LNCaP clone FGC (cell line): ENCODE measurements at places on chromosomes 1 and 21.
A peak's percentile ranks its signal among the peaks of the same experiment; 100 is the strongest.

DNA sequence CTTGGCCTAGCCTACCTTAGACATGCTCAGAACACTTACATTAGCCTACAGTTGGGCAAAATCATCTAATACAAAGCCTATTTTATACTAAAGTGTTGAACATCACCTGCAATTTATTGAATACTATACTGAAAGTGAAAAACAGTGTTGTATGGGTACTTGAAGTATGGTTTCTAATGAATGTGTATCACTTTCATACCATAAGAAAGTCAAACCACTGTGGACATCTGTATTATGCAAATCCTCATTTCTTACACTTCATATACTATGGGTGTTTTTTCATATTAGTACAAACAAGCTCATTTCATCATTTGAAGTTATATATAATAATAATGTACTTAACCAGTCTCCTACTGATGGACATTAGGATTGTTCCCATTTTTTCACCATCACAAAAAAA is 41.2 kb downstream of the TDRD5 start:
- no peak for DNase-seq

- DNase-seq, result peak; percentile 37
Observed at GRCh38 chr1:51346086-51346942, 16.0 kb upstream of the TTC39A start.

GRCh38 chr21:38267136-38267755 is 10.5 kb downstream of the KCNJ15 start:
- no peak for DNase-seq

GRCh38 chr1:228835911-228836310 is 100.6 kb downstream of the RHOU start:
- no peak for DNase-seq

- peak; percentile 61 for DNase-seq
Observed at GRCh38 chr1:29453502-29454240, 217.3 kb downstream of the PTPRU start.

GRCh38 chr21:43949499-43950208 is 62.5 kb upstream of the TRAPPC10 start:
- DNase-seq, result no peak

GRCh38 chr1:156909671-156910070 is 10.8 kb upstream of the LRRC71 start:
- DNase-seq, result no peak

DNA sequence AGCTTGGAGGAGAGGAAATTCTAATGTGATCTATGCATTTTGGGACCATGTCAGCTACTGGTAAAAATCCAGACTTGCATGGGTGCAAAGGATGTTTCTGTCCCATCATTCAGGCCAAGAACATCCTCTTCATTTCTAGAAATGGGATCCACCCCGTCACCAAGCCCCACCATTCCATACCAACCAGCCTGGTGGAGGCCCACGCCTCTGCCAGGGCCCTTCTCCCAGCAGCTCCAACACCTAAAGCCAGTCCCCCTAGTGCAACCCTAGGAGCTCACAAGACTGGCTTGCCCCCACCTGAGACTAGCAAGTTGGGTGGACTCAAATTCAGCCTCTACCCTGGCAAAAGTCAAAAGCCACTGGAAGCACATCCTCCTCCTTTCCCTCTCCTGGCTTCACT is 1.9 kb downstream of the ARHGEF11 start:
- no peak for DNase-seq

GRCh38 chr1:183609313-183609712 is 19.1 kb upstream of the NCF2 start:
- no peak for DNase-seq

DNA sequence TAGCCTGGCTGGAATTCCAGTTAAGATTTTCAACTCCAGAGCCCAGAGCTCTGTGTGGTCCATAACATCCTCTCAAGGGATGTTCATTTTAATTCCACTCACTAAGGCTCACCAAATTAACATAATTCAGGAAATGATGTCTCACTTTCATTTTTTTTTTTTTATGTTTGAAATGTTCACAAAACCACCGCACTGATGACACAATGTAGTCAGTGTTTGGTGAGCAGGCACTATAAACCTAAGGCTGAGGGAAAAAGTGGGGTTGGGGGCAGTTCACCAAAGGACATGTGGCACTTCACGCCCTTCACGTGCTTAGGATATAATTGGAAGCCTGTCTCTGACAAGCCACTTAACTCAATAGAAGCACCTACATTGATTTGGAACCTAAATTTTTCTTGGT is 177.3 kb upstream of the CAMK1G start:
- DNase-seq, result no peak

DNA sequence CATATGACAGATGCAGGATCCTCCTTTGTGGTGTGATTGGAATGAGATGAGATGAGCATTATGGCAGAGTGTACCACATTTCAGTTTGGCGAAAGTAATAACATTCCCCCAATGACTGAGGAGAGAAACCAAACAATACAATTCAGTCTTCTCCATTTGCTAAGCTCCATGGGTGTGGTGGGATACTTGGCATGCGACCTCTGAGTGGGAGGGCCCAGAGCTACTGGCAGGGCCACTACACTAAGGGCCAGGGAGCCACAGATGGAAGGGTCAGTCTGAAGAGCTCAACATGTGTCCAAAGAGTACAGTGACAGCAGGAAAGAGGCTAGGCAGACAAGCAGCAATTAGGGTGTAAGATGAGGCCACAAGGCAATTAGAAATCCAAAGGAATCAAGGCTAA is 23.8 kb upstream of the PAXBP1 start:
- no peak for DNase-seq

DNA sequence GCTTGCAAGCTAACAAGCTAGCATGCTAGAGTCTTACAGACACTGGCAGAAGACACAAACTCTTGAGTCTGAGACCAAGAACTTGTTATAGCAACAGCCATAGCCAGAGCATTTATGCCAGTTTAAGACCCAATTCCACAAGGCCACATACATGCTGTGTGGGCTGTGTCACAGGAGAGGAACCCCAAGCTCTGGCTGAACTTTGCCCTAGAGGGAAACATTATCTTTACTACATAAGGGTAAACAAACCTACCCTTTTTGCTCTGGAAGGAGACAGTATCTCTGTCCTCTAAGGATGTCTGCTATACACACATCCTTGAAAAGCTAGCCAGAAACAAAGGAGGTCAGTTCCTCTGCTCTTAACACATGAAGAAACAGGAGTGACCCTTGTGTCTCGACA is 70.3 kb downstream of the HSF2BP start:
- DNase-seq, result no peak

DNA sequence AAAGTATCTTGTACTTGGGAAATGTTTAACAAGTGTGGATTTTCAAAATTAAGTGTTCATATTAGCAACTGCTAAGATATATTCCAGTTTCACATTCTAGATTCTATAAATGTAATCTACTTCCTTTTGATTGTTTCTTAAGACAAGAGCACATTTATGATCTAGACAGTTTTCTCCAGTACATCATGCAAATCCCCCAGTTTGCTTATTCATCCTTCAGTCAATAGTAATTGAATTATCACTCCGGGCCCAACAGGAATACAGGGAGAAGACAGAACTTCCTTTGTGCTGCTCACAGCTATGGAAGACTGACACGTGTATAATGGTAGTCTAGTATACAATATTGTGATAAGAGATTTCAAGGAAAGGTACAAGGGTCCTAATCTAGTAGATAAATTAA is 14.5 kb downstream of the PLA2G4A start:
- DNase-seq, result no peak

GRCh38 chr1:3656450-3657095 is 4.3 kb downstream of the TP73 start:
- DNase-seq, result no peak

DNA sequence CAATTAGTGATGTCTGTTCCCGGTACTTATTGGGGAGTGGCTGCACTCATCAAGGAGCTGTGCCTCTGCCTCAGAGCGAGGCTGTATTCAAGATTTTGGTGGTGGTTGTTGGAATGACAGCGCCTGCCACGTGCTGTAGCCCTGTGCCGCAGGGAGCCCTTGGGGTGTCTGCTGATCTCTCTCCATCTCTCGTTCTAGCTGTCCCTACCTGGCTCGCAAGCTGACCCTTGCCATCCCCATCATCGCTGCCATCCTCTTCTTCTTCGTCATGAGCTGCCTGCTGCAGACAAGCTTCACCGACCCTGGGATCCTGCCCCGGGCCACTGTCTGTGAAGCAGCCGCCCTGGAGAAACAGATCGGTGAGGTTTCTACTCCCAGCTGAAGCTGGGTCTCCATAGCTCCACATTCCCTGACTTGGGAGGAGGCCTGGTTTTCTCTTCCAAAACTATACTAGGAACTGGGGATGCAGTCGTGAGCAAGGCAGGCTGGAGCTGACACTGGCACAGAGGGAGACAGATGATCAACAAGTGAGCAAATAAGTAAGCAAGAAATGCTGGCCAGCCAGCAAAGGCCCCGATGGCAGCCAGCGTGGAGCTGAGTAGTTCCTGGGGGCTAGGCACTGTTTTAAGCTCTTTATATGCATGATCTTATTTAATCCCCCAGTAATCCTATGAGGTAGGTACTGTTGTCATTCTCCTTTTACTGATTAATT is 5.9 kb downstream of the ZDHHC18 start:
- DNase-seq, result no peak

GRCh38 chr1:31646259-31646960 is 1.7 kb upstream of the PEF1 start:
- DNase-seq, result no peak

GRCh38 chr1:217577336-217577735 is 53.6 kb downstream of the GPATCH2 start:
- no peak for DNase-seq

DNA sequence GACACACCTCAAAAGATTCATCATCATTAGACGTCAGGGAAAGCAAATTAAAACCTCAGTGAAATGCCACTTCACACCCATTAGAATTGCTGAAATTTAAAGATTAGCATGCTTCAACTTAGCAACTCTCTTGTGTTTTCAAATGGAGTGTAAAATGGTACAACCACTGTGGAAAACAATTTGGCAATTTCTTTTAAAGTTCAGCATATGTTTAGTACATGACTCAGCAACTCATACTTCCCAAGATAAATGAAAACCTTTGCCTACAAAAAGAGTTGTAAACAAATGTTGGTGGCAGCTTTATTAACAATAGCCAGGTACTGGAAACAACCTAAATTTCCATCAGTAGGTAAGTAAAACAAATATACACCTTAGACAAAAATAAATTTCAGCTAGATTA is 42.7 kb downstream of the ST3GAL3 start:
- DNase-seq, result no peak

DNA sequence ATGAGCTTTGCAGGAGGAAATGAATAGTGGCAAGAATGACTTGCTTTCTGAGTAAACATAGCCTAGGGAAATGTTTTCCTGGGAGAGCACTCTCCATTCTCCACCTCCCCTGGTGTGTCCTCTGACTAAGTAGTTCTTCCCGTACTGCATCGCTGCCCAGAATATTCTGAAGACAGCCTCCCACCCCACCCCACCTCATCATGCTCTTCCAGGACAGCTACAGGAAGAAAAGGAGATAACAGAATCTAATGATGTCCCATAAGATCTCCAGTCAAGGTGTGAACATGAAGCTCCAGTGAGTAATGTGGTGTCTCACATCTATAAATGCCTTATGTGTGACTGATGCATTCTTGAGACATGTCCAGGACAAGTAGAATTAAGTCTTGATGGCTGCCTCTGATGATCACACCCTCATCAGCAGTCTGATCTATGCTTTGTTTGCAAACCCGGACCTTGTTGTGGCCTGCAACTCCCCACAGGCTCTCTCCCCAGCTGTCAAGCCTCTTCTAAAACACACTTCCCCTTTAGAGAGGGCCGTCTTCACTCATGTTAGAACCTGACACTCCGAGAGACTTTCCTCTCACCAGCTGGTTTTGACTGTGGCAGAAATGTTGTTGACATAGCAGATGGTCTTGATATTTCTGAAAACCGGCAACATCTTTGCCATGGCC is 183.0 kb downstream of the CYYR1 start:
- DNase-seq, result no peak

- no peak for DNase-seq
Observed at GRCh38 chr1:42735477-42736105, 4.4 kb downstream of the CLDN19 start.

- no peak for DNase-seq
Observed at GRCh38 chr1:187396929-187397796, 568.4 kb downstream of the PLA2G4A start.

GRCh38 chr1:183480971-183481441 is 8.7 kb downstream of the SMG7 start:
- no peak for DNase-seq

GRCh38 chr1:63223426-63223825 is 98.9 kb upstream of the FOXD3 start:
- DNase-seq, result no peak

DNA sequence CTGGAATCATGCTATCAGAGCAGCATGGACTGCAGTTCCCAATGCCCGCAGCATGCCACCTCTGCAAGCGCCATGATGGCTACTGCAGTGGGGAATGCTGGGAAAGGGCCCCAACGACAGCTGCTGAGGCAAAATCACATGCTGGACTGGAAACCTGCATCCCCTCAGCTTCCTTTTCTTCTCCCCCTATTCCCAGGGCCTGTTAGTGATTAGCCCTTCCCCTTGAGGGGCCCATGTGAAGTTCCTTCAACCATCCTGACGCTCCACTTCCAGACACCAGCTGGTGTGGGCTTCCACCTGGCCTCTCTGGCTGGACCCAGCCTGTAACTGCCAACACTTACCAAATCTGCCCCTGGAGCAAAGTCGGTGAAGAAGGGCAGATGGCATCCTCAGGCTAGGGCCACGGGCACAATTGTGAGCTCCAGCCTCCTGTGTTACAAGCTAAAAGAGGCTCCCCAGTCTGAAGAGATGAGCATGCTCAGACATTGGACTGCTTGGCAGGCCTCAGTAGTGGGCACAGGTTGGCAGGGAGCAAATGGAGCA is 22.1 kb upstream of the SDC3 start:
- DNase-seq, result no peak

DNA sequence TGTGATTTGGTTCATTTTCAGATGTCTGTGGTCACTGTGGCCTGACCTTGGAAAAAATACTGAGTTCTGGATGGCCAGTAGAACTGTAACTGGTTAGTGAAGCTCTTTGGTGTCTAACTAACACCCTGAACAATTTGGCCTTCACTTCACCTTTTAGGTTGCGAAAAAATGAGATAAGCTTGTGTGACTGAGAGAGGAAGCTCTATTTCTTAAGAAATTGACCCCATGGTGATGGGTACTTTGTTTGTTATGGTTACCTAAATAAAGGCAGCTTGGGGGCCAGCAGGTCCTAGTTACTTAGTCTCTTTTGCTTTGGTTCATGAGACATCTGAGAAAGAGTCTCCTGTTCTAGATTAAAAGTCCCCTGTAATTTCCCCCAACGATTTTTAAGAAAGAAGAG is 181.6 kb downstream of the ZNF326 start:
- DNase-seq, result no peak

GRCh38 chr1:165403835-165404482 is 41.0 kb downstream of the RXRG start:
- DNase-seq, result no peak

GRCh38 chr1:58432851-58433668 is 113.5 kb downstream of the OMA1 start:
- DNase-seq, result no peak

- no peak for DNase-seq
Observed at GRCh38 chr21:31756787-31757186, 24.9 kb upstream of the SCAF4 start.

- DNase-seq, result no peak
Observed at GRCh38 chr1:67239738-67240137, 67.9 kb upstream of the IL12RB2 start.

GRCh38 chr1:19923137-19923952 is at the start of gene PLA2G2E:
PLA2G2E (minus strand) TSS chr1:19923617; CDS start chr1:19923559, 58 bp downstream.
- DNase-seq, result no peak

- DNase-seq, result no peak
Observed at GRCh38 chr21:39667353-39667891, 54.7 kb downstream of the B3GALT5 start.

- DNase-seq, result no peak
Observed at GRCh38 chr1:218430346-218430745, 85.2 kb downstream of the TGFB2 start.

- DNase-seq, result no peak
Observed at GRCh38 chr1:202501281-202501680, 152.8 kb downstream of the PPP1R12B start.
